Right ventricle myocardium superior (tissue), 1 donor: ENCODE measurements at places on chromosomes 16 and 17.

- no peak for DNase-seq
Measured at GRCh38 chr17:36133602-36134236, 30.1 kb downstream of the CCL4 start.

DNA sequence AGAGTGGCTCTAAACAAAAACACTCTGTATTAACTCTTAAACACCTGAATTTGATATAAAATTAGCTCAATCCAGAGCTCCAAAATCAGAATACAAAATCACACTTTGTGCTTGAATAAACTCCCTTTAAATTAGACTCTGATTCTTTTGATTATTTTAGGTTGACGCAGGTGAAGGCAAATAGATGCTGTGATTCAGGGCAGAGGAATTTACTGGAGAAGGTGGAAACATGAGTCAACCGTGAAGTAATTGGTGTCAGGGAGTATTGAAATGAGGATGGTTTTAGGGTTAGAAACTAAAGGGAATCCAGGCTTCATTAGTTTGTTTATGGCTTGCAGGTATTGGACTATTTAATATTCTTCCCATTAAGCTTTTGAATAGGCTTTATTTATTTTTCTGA is 37.1 kb upstream of the TEKT1 start:
- no peak for DNase-seq

DNA sequence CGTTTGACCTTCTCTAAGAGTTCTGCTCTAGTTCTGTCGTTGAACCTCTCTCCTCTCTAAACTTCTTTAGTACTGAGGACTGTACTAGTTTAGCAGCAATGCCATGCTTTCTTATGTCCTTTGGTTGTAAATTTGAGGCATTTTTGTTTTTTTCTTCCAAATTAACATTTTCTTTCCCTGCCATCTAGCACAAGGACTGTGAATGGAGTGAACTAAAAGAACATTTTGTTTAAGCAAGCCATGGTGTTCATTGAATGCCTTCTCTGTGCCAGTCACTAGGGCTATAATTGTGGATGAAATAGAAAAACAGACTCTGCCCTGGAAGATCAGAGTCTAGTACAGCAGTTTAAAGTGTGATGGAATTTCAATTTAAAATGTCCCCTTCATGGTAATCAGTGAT is 137.9 kb downstream of the FTO start:
- DNase-seq, result no peak

GRCh38 chr17:50533720-50534148 is 1.2 kb downstream of the EPN3 start:
- DNase-seq, result peak; percentile 89
